Glutamatergic neuron (in vitro differentiated cells): ENCODE measurements at places on chromosomes 2 and 18.

- DNase-seq: peak; percentile 32
Observed at GRCh38 chr2:68812251-68812650, 58.9 kb downstream of the BMP10 start.

DNA sequence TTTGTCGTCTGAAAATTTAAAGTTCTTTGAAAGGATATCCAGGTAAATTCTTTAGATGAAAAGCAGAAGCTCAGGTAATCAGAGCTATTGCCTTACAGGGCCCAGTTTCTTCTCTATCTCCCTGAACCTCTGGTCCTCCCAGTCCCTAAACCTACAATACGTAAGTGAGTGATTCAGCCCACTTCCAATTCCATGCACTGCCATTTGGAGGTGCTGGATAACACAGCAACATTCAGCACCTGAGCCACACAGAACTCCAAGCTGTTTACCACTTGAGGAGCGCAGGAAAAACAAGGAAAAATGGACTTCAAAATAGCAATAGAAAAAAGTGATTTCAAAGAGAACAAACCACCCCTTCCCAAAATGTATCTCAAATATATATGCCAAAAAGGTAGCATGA is 105.0 kb upstream of the DNAJC10 start:
- no peak for DNase-seq

DNA sequence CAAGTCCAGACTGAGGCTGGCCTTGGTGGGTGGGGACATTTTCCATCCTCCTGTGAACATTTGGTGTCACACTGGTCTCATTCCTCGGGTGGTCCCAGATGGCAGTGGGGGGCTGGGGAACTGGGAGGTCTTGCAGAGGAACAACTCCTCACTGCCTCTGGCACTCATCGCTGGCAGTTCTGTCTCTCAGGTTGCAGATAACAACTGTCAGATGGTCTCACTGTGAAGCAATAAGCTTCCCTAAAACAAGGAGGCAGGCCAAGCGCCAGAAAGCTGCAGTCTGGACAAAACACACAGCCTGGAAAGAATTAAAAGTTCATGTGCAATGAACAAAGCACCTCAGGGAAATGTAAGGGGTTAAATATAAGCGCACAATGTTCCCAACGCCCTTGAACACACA is 78.1 kb downstream of the IRS1 start:
- peak; percentile 52 for DNase-seq

DNA sequence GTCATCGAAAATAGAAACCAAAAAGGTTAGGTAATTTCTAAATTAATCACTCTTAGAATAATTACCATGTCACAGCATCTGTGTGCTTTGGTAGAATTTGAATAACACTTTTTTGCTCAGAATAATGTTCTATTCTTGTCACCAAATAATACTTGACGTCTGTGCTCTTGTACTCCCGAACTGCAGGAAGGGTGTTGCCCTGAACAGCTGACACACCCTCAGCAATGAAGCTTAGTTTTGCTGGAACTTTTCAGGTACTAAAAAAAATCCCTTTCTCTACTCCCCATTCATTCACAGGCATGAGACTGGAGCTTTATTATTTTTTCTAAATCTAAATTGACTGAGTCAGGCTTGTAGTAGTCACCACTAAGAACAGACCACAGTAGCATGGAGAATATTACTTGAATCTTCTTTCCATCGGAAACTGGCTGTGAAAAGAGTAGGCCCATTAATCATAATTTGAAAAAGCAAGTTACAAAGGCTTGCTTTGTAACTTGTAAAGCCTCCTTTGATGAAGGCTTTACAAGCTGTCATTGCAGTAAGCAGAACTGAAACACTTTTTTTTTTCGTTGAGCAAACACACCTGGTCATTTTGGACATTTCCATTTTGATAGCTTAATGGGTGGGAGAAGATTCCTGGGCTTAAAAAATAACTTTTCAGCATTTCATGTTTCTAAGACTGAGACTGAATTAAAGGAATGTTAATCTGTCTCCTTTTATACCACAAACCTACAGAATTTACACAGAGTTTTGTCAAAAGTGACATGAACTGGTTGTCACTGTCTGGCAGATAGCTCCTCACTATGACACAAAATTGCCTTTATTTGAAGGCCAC is 70.3 kb upstream of the PELI1 start:
- DNase-seq: no peak

- no peak for DNase-seq
Observed at GRCh38 chr2:181312515-181312927, 144.7 kb upstream of the ITGA4 start.

DNA sequence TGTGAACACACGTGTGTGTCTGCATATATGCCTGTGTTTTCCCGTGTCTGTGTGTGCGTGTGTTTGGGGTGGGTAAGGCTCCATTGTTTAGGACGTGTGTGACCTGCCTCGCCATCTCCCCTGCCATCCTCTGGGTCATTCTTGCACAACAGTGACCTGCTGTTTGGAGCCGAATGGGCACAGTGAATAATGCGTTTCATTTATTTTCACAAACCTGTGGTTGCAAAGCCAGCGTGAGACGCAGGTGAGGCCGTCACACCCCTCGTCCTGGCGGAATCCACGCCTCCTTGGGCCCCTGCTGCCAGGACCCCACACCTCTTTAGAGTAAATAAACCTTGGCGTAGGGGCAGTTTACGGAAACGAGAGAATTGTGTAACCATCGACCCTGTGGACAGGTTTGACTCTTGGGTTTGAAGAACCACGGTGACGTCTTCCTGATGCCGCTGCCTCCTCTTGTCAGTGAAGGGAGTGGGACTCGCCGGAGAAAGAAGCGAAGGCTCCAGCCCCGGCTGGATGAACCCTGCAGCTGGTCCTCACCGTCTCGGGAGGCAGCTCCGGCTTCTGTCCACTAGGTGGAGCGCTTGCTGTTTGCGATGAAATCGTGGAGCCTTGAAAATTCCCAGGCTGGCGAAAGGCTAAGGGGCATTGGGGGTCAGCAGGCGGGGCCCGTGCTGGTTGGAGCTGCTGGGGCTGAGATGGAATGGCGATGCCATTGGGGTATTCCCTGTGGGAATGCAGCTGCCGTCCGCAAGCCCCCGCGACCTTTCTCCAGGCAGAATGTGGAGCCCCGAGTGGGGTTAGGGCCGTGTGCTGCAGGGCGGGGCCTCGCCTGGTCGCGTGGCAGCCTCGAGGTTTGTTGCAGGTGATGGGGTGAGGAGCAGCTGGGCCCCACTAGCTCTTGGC is 81.1 kb downstream of the RTP5 start:
- DNase-seq: peak; percentile 94
